ENCODE measurements at places on chromosomes 16 and 17.
A peak's percentile ranks its signal among the peaks of the same experiment; 100 is the strongest.

DNA sequence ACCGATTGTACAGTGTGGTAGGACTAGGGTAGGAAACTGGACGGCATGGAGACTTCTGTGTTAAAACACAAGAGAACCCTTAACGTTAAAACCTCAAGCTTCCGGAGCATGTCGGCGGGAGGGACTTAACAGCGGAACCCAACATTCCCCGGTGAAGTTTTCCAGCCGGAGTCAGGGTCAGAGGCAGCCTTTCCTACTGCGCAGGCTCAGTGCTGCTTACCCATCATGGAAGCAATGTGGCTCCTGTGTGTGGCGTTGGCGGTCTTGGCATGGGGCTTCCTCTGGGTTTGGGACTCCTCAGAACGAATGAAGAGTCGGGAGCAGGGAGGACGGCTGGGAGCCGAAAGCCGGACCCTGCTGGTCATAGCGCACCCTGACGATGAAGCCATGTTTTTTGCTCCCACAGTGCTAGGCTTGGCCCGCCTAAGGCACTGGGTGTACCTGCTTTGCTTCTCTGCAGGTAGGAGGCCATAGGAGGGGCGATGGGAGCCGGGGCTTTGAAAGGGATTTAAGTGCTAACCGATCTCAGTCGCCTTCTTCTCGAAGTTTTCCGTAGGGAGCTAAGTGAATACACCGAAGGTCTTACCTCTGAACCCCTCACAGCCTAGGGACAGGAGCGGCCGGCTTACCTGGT is at the start of gene PIGL:
PIGL (plus strand) TSS at position 209 of the 634 bp plus-strand sequence; CDS start at position 226, 17 bp downstream.
- DNase-seq, result peak; percentile 85

GRCh38 chr16:87576171-87576570 is 26.1 kb upstream of the JPH3 start:
- no peak for DNase-seq

DNA sequence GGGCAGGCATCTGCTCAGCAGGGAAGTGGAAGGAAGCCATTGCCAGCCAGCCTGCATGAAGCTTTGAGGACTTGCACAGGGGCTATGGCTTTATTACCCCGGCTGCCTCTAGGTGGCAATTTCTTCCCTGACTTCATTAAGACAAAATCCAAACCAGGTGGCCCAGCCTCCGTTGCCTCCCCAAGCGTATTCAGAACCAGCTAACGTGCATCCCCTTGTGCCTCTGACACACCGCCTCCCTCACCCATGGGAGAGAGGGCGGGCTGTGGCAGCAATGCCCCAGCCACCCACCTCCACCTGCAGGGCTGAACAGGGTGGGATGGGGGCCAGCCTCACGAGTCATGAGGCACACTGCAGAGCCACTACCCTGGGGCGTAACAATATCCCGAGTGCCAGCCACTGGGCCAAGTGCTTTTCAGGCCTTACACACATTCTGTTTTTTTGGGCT is 6.8 kb downstream of the KIFC3 start:
- DNase-seq, result peak; percentile 15

GRCh38 chr17:10067446-10068143 is 130.8 kb downstream of the GAS7 start:
- no peak for DNase-seq

DNA sequence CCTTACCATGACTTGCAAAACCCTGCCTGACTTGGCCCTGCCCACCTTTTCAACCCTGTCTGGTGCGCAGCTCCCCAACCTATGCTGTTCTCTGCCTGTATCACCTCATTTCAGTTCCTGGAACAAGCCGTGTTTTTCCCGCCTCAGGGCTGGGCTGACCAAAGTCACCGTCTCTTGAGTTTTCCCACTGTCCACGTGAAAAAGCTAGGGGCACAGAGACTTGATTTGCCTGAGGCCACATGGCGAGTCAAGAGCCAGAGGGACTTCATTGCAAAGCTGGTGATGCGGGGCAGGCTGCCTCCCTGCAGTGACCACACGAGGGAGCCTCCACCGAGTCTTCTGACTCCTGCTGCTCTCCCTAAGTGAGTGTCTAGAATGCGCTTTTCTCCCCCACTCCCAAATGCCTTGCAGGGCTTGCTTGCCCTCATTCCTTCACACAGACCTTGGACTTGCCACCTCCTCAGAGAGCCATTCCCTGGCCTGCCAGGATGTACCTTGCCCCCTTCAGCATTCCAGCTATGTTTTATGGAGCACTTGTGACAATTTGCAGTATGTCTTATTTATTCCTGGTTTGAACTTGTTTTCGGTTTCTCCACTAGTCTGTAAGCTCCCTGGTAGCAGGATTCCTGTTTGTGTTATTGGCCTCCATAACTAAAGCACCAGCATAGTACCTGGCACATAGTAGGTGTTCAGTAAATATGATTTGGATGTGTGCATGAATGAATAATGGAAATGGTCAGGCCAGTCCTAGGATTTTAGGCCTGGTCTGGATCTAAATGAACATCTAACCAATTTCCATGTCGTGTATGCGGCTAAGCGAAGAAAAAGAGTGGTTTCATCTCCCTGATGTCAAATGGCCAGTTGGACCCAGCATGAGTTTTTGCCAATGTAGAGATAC is 252.3 kb downstream of the SNX29 start:
- peak; percentile 21 for DNase-seq

DNA sequence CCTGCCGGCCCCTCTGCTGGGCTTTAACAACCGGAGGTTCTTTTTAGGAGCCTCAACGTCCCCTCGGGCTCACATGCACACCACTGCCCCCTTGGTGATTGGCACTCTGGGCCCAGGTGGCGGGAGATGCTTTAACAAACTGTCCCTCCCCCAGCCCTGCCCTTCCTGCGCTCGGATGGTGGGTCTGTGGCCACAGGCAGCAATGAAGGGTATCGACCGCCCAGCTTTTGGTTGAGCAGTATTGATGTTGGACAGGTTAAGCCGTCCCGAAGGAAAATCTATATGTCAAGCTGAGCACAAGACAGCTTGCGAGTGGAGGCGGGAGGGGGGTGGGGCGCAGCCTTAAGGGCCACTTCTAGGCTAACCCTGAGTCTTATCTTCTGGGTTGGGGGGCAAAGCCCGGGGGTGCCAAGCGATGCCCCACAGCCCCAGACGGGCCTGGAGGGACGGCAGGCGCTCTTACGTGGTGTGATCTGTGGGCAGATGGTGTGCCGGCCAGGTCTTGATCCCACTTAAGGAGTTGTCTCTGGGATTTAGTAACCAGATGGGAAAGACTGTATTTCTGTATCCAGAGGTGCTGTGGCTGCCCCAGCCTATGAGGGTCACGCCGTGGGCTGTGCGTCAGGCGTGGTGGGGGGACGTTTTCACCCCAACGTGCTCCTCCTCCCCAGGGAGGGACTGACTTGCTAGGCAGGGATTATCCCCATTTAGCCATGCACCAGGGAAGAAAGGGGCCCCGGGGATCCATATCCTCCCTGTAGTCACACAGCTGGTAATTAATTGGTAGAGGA is 6.2 kb downstream of the GSE1 start:
- no peak for DNase-seq

GRCh38 chr16:87850009-87851006 is 19.0 kb downstream of the SLC7A5 start:
- DNase-seq, result peak; percentile 72

All from activated naive CD8-positive, alpha-beta T cell treated with anti-CD3 and anti-CD28 coated beads for 36 hours (primary cell).